ENCODE measurements at places on chromosomes 11 and 22. TPM values are rescaled to one million over a fixed set of nuclear protein-coding genes. Genes with fewer than 3 reads are reported as not detected.

DNA sequence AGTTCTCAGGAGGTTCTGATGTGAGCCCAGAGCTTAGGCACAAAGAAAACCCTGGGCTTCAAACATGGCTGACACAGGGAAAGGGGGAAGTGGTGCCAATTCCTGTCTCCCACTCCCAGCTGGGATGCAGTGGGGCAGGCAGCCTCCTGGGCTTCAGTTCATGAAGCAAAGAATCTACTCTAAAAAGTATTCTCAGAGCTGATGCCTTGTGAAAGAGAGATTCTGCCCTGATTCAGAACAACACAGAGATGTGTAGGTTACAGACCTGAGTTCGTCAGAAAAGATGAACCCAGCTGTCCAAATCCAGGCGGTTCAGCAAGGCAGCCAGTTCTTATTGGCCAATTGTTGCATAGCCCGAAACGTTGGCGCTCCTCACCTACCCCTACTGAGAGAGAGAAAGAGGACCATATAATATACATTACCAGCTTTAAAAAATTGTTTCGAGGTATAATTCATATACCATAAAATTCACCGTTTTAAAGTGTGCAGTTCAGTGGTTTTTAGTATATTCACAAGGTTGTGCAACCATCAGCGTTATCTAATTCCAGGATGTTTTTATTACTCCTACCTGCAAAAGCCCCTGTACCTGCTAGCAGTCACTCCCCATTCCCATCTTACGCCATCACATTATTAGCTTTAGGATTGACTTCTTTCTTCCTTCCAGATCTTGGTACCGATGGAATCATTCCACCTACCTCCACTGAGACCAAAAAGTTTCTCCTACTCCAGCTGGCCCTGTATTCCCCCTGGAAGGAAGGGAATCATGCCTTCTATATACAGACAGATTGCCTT, 7.2 kb upstream of the TLCD5 start:
- H3K27me3 ChIP-seq: no peaks in the 10 kb centered on the region
- no peaks in the 10 kb centered on the region for H3K36me3 ChIP-seq
- DNase-seq: no peak
- peaks cover 5% of the 10 kb centered on the region for H3K4me1 ChIP-seq
- no peak overlapping the region for H3K4me3 ChIP-seq
- H3K27ac ChIP-seq: no peak overlapping the region

DNA sequence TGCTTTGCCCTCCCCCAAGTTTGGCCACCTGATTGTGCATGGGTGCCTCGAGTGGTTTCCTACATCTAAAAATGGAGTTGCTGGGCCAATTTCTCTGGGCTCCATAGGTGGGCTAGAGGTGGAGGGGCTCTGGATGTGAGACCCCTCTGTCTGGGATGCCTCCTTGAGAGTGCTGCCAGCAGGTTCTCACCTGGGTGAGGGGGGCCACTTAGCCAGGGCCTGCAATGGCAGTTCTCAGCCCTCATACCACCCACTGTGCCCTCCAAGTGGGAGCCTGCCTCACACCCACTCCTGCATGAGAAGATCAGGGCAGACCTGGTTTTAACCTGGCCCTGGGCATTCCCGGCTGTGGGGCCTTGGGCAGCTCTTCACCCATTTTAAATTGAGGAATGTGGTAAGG, 83.9 kb downstream of the CABIN1 start:
- H3K27me3 ChIP-seq: no peaks in the 10 kb centered on the region
- DNase-seq: no peak
- no peak overlapping the region for H3K27ac ChIP-seq
- H3K36me3 ChIP-seq: peaks cover 92% of the 10 kb centered on the region
- H3K4me1 ChIP-seq: no peaks in the 10 kb centered on the region
- no peak overlapping the region for H3K4me3 ChIP-seq

DNA sequence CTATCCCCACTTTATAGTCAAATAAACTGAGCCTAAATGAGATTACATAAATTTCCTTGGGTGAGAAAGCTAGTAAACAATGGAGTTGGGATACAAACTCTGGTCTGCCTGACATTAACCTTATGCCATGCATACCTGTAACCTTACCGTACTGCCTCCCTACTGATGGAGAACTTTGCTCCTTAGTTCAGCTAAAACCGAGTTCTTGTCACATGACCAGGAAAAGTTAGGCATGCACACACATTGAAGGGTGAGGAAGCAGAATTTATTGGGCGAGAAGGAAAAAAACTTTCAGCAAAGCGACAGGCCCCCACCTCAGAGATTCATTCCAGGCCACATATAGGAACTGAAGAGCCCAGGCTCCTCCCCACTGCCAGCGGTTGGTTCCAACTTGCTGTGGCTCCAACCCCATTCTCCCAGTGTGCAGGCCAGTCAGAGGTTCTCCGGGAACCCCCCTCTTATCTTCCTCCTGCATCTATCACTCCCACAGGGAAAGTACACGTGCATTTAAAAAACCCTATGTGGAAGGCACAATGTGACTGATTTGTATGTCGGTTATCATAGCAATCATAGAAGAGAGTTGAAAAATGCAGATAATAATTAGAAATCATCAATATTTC, 3.2 kb upstream of the PIWIL4 start:
- no peak overlapping the region for H3K27ac ChIP-seq
- DNase-seq: no peak
- no peak overlapping the region for H3K4me3 ChIP-seq
- no peaks in the 10 kb centered on the region for H3K27me3 ChIP-seq
- no peaks in the 10 kb centered on the region for H3K4me1 ChIP-seq
- no peaks in the 10 kb centered on the region for H3K36me3 ChIP-seq

Gene KCNJ1
- not detected for total RNA-seq

Gene EMID1
- total RNA-seq: 17.7 TPM
